Fibroblast of the aortic adventitia (primary cell): ENCODE measurements at places on chromosomes 16 and 17. TPM values are rescaled to one million over a fixed set of nuclear protein-coding genes. Genes with fewer than 3 reads are reported as not detected.

Gene TGFB1I1
- total RNA-seq = 30.3 and 56.7 TPM in 2 replicates

Gene ARHGAP23
- total RNA-seq = 36.6 and 38.3 TPM in 2 replicates

Gene IRF8
- not detected in 2 replicates for total RNA-seq

Gene CPNE7
- 0.65 and 13.1 TPM in 2 replicates for total RNA-seq

Gene MT4
- total RNA-seq = not detected in 2 replicates

Gene KIF2B
- not detected in 2 replicates for total RNA-seq

Gene PRAC1
- not detected in 2 replicates for total RNA-seq

Gene KRT20
- not detected in 2 replicates for total RNA-seq

Gene SLC52A1
- total RNA-seq = 0.09 and 0.25 TPM in 2 replicates

Gene KIF1C
- 59.5 and 142 TPM in 2 replicates for total RNA-seq

Gene TBC1D3G
- total RNA-seq = not detected in 2 replicates

Gene GNAO1
- 0.09 TPM in 1 of 2 replicates, not detected in the other for total RNA-seq

Gene NOXO1
- not detected in 2 replicates for total RNA-seq

Gene TAT
- total RNA-seq = not detected in 2 replicates

Gene VMO1
- total RNA-seq = 0.27 and 4.9 TPM in 2 replicates

Gene TEN1
- total RNA-seq = 16.0 and 18.3 TPM in 2 replicates

Gene KRTAP9-4
- total RNA-seq = not detected in 2 replicates

Gene ATP2A3
- 2.0 and 2.3 TPM in 2 replicates for total RNA-seq

Gene RBFOX1
- total RNA-seq = 0.08 TPM in 1 of 2 replicates, not detected in the other

Gene PRDM7
- not detected in 2 replicates for total RNA-seq

Gene QPRT
- total RNA-seq = 7.4 and 86.1 TPM in 2 replicates

Gene C17orf67
- total RNA-seq = 0.41 and 0.99 TPM in 2 replicates

Gene LRRC45
- 15.5 and 22.0 TPM in 2 replicates for total RNA-seq

Gene NFAT5
- 16.1 and 53.9 TPM in 2 replicates for total RNA-seq

Gene SPEM2
- not detected in 2 replicates for total RNA-seq

Gene ZSCAN10
- not detected in 2 replicates for total RNA-seq

Gene LPO
- total RNA-seq = not detected in 2 replicates

Gene RCVRN
- total RNA-seq = not detected in 2 replicates

Gene CDRT15L2
- not detected in 2 replicates for total RNA-seq

Gene GDPD1
- 0.49 and 0.90 TPM in 2 replicates for total RNA-seq

Gene SKAP1
- not detected in 2 replicates for total RNA-seq

Gene PRAC2
- total RNA-seq = not detected in 2 replicates

Gene YBX2
- not detected in 2 replicates for total RNA-seq

Gene SLFN5
- total RNA-seq = 107 and 176 TPM in 2 replicates
